ENCODE measurements at places on chromosomes 1 and 21.
A peak's percentile ranks its signal among the peaks of the same experiment; 100 is the strongest.

GRCh38 chr1:191074881-191075280, 597.2 kb upstream of the BRINP3 start:
- DNase-seq, result no peak

- no peak for DNase-seq
Measured at GRCh38 chr1:54986533-54986932, 6.1 kb downstream of the TMEM61 start.

DNA sequence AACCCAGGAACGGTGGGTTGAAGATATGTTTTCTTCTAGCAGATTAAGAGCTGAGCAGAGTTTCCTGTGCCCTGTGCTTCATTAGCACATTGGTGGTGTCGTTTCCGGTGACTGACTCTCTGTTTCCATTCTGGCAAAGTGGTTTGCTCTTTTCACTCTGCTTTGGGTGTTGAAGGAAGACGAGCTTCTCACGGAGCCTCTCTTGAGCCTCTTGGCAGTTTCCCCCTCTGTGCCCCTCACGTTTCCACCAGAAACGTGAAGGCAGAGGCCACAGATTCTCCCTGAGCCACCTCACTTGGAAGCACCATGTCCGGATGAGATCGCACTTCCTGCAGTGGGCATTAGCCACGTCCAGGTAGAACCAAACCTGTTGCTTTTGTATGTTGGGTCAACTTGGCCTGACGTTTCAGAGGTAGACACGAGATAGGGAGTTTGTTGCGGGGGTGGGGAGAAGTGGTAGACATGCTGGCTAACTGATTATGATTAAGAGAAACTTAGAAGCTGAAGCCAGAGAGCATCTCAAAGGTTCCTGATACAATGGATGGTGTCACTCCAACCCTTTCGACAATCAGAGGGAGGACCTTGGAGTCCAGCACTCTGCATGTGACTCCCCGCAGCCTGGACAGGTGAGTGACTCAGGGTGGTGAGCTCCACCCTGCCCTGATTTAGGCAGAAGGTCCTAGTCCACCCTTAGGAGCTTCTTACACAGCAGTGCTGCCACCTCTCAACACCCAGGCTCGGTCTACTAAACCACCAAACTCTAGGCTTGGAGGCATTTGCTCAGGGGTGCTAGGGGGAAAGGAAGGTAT, at the start of gene LAX1:
TSS of gene LAX1 (plus strand) at position 155 of the 809 bp plus-strand sequence. CDS start at position 538, 383 bp downstream.
- DNase-seq, result no peak

DNA sequence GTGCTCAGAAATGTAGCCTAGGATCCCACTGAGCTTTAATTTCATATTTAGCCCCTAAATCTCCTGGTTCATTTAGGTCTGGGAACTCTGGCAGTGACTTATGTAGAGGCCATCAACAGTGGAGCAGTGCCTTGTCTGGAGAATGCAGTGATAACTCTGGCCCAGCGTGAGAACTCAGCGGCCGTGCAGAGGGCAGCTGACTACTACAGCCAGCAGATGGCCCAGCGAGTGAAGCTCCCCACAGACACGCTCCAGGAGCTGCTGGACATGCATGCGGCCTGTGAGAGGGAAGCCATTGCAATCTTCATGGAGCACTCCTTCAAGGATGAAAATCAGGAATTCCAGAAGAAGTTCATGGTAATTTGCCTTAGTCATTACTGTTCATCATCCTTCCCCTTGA, 17.8 kb downstream of the GBP6 start:
- DNase-seq, result no peak

- no peak for DNase-seq
Measured at GRCh38 chr1:87305762-87306161, 22.9 kb upstream of the LMO4 start.

GRCh38 chr1:42380586-42381279, at the start of gene RIMKLA:
RIMKLA (plus strand) TSS chr1:42380792; CDS start chr1:42380935, 143 bp downstream.
- peak; percentile 7 for DNase-seq

GRCh38 chr1:30415171-30415940, 308.0 kb downstream of the MATN1 start:
- DNase-seq, result no peak

DNA sequence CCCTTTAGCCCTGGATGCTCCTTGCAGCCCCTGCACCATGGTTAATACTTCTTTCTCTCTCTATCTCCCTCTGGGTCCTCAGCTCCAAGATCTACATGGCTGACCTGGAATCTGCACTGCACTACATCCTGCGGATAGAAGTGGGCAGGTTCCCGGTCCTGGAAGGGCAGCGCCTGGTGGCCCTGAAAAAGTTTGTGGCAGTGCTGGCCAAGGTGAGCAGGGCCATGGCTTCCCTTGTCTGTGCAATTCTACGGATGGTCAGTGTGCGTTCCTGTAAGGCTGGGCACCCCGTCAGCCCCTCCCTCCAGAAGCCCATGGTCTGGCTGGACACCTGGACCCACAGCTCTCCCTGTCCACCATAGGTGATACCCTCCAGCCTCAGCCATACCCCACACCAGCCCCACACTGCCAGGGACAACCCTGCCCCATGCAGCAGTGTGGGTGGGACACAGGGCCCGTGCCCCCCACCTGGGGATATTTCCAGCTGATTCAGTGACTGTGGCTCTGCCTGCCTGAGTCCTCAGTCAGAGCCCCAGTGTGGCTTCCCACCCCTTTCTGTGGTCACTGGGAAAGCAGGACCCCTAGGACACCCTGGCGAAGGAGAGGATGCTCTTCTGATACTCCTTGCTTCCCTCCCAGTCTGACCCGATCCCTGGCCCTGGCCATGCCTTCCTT, 31.4 kb downstream of the QSOX1 start:
- no peak for DNase-seq

GRCh38 chr1:108685529-108685928, 6.6 kb upstream of the PRPF38B start:
- no peak for DNase-seq

DNA sequence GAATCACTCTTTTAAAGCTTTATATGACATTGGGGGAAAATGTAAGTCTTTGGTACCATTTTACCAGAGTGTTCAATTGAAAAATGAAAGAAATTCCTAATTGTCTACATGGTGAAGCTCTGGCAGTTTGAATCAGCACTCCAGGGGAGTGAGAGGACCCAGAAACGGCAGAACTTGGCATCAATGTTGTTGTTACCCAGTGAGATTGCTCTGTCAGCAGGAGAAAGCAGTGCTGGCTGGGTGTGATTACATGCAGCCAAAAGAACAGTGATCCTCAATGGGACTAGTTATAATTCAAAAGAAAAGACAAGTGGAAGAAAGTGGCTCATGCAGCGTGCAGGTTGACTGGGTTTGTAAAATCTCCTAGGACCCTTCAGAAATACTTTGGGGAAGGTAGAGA, 206.4 kb downstream of the PTPRC start:
- no peak for DNase-seq

DNA sequence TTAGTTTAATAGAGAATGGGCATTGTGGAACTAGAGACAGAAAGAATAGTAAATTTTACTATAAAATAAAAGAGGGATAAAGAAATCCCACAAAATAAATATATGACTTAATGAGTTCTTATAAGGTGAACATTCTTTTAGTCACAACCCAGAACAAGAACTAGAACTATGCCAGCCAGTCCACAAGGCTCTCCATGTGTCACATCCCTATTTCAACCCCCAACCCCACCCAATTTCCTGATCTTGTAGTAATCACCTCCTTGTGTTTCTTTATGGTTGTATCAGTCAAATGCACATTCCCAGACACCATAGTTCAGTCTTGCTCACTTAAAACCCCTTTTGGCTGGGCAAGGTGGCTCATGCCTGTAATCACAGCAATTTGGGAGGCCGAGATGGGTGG, 662.3 kb upstream of the CAMK1G start:
- peak; percentile 70 for DNase-seq

Data from bronchial epithelial cell (primary cell).